ENCODE measurements at places on chromosomes 3 and 15. TPM values are rescaled to one million over a fixed set of nuclear protein-coding genes. Genes with fewer than 3 reads are reported as not detected.

BHLHE40 gene
- total RNA-seq, result 41.7 TPM

PLAAT1 gene
- total RNA-seq, result 9.3 TPM

TMOD2 gene
- total RNA-seq, result 220 TPM

BOC gene
- 37.7 TPM for total RNA-seq

LEKR1 gene
- total RNA-seq, result 1.8 TPM
